NCI-H2081 (cell line): ENCODE measurements at places on chromosomes 11 and 22.

DNA sequence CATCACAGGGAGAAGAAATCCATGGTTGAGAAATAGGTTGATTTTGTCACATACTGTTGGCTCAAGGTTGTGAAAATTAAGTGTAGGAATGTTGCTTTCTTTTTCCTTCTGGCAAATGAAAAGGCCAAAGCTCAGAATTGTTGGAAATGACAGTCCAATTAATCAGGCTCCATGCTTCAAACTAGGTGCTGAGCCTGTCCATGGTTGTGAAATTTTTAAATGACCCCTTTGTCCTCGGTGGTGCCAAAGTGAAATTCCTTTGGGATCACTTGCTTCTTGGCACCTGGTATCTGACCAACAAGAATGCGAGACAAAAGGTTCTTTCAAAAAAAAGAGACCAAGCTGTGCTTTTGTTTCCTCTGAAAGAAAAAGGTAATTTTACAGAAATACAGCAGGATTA lies 451.9 kb downstream of the ETS1 start:
- DNase-seq = no peak

DNA sequence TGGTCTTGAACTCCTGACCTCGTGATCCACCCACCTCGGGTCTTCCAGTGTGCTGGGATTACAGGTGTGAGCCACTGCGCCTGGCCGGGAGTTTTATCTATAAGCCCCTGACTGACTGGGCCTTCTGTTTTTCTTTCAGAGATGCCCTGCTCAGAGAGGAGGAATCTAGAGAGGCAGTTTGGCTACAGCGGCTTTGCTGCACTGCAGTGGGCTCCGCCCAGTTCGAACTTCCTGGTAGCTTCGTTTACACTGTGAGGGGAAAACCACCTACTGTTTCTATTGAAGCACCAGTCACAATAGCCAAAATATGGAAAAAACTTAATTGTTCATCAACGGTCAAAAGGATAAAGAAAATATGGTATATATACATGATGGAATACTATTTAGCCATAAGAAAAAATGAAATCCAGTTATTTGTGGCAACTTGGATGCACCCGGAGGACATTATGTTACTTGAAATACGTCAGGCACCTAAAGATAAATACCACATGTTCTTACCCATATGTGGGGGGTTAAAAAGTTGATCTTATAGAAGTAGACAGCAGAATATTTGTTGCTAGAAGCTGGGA lies 31.9 kb upstream of the FAM181B start:
- no peak for DNase-seq

DNA sequence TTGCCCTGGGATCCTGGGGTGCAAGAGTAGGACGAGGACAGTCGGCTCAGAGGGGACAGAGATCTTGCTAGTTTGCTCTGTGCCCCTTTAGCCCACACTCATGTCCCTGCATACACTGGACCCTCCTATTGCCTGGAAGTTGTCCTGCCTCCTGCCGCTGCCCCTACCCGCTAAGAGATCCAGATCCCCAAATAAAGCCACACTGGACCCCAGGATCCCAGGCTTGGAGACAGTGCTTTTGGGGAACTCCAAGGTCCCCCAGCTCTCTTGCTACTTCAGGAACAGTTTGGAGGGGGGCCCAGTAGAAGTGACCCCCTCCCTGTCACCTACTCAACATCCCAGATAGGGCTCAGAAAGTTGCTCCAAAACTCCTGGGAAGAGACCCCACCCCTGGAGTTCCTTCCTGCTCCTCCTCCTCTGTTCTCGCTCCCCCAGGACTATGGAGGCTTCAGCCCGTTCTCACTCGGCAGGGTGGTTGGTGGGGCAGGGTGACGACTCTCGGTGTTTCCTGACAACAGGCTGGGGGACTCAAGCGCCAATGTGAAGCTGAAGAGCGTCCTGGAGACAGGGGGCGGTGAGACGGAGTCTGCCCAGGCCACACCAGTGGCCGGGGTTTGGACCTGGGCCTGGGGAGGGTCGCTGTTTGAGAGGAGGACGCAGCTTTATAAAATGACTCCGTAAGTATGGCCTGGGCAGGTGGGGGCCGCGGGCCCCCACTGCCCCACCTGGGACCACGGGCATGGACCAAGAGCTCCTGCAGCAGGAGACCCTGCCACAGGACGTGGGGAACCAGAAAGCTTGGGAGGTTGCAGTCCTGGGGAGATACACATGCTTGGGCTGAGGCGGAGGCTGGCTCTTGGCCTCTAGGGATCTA lies 19.2 kb upstream of the TUB start:
- DNase-seq = no peak

- DNase-seq = no peak
Observed at GRCh38 chr11:107562647-107563208, 2.8 kb downstream of the ALKBH8 start.

- DNase-seq = no peak
Observed at GRCh38 chr11:106999196-106999595, 19.1 kb downstream of the GUCY1A2 start.

DNA sequence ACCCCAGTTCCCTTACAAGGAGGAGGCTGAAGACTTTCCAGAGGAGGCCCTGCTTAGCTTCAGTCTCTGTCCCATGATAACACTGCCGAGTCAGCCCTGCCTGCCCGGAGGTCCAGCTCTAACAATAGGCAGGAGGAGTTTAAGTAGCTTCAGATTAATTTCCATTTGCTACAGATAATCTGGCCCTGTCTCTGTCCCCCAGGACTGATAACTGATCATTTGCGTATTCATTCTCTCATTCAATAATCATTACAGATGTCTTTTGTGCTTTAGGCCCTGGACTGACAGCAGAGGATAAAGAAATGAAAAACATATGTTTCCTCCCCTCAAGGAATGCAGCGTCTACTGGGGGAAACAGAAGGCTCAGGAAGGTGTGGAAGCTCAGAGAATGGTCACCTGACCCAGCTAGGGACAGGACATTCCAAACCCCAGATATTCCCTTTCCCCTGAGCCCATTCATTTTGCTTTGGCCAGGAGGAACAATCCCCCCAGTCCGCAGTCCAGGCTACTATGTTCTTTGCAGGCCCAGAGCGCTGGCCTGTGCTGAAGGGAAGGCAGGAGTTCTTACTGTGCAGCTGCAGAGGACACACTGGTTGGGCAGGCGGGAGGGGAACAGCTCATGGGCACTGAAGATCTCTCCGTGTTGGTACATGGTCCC lies 20.8 kb downstream of the CHRDL2 start:
- no peak for DNase-seq

- no peak for DNase-seq
Observed at GRCh38 chr11:84721561-84721961, 905.6 kb downstream of the DLG2 start.

- DNase-seq = no peak
Observed at GRCh38 chr22:46575911-46576555, 38.6 kb upstream of the CELSR1 start.

- DNase-seq = no peak
Observed at GRCh38 chr11:61777234-61778090, 14.9 kb downstream of the TMEM258 start.

GRCh38 chr11:66068923-66069714 lies 953 bp upstream of the PACS1 start:
- no peak for DNase-seq

- no peak for DNase-seq
Observed at GRCh38 chr11:135043434-135043833, 631.4 kb upstream of the B3GAT1 start.

DNA sequence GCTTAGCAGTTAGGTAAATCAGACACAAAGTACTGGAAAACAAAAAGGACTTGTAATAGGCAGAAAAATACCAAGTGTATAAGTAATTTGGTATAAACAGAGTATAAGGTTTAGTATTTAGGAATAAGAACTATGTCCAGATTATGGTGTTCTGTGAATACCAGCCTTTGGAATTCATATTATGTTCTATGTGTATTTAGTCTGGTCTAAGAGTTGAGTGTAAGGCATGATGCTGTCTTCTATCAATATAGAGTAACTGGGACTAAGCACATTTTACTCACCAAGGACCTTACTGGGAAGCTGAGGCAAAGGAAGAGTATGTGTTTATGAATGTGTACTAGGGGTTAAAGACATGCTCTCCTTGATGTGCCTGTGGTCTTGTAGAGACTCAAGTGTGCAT lies 9.5 kb downstream of the SDHD start:
- DNase-seq = no peak

- no peak for DNase-seq
Observed at GRCh38 chr11:111748035-111748804, 18.0 kb downstream of the PPP2R1B start.

DNA sequence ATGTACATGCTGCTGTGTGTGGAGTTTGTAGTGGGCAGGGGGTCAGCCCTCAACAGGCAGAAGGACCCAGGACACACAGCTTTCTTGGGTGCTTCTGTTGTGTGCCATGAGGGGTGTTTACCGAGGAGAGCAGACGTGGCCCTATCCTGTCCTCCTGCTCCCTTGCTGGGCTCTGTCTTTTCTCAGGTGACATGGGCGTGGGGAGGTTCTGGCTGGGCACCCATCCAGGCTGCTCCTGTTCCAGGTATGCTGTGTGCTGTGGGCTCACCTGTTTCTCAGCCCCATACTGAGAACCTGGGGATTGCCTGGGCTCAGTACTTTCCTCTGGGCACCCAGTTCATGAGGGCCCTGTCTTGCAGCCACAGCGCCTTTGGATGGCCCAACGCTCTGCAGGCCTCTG lies 23.3 kb downstream of the MICALL1 start:
- DNase-seq = no peak

DNA sequence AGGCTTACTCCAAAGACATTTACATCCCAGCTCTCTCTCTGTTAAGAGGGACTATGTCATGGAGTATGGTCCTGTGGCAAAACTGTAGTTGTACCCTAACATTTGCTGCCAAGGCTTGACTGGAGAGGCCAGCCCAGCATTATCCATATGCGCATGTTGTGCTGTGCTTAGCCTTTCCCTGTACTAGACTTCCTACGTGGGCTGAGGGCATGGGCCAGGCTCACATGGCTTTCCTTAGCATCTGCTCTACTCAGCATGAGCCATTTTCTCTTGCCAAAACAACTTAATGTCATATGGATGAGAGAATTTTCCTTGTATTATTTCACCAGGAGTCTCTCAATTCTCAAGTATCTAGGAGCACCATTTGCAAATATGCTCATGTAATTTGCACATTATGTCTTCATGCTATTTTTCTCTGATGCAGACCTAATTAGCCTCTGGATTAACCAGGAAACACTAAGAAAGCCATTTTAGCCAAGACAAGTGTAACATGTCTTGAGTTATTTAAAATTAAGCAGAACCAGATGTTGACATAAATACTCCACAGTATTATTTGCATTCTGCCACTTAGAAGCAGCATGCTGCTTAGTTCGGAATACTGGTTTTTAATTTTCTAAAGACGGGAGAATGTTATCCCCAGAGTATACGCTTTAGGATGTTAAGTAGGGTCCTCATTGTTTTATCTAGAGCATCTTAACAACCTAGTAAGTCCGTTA lies 71.7 kb upstream of the FAR1 start:
- DNase-seq = no peak

DNA sequence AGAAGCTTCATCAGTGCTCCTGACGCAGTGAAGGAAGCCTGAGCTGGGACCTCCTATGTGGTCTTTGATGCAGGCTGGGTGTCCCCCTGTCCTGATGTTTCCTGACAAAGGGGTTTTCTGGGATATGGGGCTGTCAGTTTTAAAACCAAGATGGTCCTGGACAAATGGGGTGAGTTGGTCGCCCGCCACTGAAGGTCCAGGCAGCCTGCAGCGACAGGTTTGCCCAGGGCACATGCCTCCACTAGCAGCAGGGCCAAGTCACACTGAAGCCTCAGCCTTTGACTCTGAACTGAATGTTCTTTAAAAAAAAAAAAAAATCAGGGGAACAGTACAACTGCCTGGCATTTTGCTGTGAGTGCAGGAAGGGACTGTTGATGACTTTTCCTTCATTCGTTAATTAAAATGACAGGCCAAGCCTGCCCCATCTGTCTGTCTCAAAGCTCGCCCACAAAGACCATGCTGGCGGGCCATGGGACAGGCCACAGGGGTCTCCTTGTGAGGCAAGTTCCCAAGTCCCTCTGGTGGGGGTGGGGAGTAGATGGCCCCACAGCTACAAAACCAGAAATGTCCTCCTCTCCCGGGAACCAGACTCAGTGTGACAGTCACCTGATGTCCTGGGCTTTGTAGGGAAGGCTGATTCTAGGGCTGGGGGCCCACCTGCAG lies 274.8 kb downstream of the CTTN start:
- DNase-seq = no peak

- peak; percentile 17 for DNase-seq
Observed at GRCh38 chr11:72821221-72821919, 7.2 kb downstream of the ATG16L2 start.

- no peak for DNase-seq
Observed at GRCh38 chr11:42806191-42806590, 505.6 kb upstream of the API5 start.

DNA sequence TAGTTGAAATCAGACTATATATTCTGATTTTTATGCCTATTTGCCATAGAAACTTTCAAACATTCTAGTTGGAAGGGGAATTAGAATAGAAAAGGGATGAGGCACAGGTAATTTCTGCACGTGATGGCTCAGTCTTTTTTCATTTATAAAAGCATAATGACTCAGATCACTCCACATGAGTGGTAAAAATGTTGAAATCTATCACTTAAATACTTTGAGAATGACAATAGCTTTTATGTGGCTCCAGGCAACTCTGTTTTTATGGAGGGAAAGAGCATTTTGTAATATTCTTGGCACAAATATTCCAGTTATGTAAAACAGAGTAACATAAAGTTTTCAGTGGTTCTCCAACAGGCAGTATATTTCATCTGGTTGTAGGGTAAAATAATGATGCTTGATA lies 5.9 kb upstream of the MMP3 start:
- no peak for DNase-seq

DNA sequence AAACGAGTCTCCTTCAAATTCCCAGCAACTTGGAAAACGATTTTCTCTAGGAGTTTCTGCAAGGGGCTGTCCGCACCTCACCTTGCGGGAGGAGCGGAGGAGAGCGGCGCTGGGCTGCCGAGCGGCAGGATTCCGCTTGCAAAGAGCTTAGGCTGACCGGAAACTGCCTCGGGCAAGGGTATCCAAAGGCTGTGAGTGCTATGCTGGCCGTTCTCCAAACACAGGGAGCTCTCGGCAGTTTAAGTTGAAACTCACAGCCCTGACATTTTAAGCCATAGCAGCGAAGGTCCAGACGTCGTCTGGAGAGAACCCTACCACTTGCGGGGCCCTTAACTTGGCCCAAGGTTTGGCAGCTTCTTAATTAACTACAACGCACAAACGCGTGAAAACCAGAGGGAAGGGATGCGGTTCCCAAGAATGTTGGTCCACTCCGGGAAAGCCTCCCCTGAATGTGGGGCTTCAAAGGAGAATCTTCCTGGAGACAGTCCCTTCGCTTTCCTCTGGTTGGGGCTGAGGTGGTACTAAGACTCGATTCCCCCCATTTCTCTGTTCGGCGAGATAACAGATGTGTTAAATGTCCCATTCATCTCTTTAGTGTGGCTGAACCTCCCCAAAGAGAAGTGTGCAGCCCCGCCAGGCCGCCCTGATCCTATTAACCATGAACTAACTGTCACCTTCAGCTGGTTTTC lies 1.1 kb upstream of the DBX1 start:
- DNase-seq = peak; percentile 10

DNA sequence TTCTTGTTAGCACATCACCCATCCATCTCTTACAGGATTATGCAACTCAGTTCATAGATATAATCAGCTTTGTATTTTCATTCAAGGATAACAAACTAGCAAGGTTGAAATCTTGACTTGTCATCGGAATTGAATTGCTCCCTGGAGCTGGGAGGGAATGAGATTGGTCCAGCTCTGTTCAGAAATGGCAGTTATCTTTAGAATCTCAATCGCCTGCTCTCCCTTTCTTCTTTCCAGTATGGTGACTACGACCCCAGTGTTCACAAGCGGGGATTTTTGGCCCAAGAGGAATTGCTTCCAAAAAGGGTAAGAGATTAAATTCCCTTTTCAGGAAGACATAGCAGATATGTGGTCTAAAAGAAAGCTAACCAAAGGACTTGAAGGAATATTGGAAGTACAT lies 51.0 kb downstream of the NF2 start:
- no peak for DNase-seq
